ENCODE measurements at places on chromosomes 12 and 14.

DNA sequence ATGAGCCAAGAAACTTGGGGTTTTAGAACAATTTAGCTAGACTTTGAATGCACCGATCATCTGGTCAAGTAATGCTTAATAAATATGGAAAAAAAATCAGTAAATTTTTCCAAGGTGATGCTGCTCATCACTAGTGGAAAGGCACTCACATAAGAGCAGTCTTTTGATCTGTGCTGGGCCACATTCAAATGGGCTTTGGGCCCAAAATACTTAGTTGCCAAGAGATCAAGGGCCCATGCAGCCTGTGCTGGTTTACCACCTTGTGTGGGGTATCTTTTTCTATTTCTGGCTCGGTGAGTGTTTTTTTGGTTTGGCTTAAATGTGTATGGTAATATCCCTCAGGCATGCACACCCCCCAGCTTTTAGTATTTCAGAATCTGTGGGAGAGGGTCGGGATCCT, 943.2 kb downstream of the TMTC2 start:
- no peak for DNase-seq

GRCh38 chr12:130571089-130571488, 145.0 kb downstream of the RIMBP2 start:
- no peak for DNase-seq

DNA sequence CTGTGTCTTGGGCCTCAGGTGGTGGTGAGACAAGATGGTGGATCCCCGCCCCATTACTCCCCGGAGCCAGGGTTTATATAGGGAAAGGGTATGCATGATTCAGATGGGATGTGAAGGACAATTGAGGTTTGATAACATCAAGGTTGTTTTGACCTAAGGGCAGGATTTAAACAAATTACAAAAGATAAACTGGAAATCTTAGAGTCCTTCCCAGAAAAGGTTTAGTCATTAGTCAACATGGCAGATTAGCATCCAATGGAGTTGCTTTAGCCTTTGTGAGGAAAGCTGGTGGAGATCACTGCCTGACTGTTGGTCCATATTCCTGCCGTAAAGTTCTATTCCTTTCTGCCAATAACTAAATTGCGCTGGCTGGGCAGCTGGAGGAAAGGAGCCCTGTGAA, 15.6 kb upstream of the FRMD6 start:
- DNase-seq = no peak

DNA sequence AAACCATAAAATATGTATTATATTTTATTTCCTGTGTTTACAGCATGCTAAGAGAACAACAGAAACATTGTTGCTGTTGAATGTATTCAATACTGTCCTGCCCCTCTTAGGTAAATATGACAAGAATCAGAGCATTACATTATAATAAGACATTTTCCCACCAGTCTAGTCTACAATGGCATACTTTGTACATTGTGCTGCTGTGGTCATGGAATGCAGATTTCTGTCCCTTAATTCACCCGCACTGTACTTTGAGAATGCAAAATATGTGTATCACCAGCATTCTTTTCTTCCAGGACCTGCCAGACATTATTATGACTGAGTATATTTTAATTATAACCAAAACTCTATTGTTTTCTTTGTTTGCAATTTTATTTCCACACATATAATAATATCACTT, 16.5 kb upstream of the OR10AD1 start:
- no peak for DNase-seq

DNA sequence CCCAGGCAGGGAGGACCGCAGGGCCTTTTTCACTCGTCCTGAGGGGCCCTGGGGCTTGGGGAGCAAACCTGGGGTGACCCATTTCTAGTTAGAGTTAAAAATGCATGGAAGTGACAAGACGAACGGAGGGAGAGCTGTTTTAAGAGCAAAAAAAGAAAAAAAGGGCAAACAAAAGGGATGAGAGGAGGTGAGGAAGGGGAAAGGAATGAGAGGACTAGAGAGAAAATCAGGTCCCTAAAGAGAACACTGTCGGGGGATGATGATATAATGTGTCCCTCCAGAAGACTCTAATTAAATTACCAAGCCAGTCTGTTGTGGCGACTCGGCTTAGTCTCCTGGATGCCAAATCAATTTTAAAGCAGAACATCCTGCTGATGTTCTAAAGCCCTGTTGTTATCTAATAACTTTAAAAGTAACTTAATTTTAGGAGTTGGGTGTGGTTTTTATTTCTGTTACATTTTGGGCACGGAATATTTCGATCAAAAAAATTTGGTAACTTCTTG, 1.1 kb downstream of the ANO6 start:
- no peak for DNase-seq

DNA sequence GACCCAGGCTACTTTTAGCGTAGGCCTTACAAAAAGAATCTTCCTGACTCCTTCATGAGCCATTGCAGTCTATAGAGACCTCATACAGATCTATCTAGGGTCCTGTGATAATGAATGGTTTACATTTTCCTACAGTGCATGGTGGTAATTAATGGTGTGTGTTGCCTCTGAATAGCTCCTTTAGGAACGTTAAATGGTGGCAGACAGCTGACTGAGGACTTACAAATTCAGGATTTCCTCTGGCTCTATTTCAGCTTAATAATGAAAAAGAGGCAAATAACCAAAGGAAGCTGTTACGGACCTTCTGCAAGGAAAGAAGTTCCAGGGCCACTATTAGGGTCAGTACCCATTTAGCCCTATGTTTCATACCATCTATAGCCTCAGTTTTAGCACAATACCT, 5.1 kb downstream of the IKBIP start:
- DNase-seq = no peak

GRCh38 chr14:61025251-61026223, 44.5 kb downstream of the SLC38A6 start:
- DNase-seq = no peak

GRCh38 chr14:77738559-77739250, 22.3 kb downstream of the SNW1 start:
- DNase-seq = no peak

DNA sequence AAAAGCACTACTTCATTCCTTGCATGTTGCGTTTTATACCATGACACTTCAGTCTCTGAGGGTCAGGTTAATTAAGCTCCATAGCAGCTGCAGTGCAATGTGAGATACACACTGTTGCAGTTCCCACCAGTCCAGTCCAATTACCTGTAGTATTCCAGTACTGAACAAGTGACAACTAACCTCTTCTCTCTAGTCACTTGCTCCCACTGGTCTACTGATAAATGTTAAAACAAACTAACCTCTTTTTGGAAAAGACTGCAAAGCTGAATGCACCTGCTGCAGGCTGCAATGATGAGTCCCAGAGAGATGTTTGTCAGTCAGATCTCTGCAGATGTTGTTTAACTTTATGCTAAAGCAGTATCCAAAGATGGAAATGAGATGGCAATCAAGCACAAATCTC, 7.9 kb downstream of the NOVA1 start:
- no peak for DNase-seq

- DNase-seq = no peak
These were observed 32.5 kb downstream of the STX2 start for GRCh38 chr12:130806574-130806973.

DNA sequence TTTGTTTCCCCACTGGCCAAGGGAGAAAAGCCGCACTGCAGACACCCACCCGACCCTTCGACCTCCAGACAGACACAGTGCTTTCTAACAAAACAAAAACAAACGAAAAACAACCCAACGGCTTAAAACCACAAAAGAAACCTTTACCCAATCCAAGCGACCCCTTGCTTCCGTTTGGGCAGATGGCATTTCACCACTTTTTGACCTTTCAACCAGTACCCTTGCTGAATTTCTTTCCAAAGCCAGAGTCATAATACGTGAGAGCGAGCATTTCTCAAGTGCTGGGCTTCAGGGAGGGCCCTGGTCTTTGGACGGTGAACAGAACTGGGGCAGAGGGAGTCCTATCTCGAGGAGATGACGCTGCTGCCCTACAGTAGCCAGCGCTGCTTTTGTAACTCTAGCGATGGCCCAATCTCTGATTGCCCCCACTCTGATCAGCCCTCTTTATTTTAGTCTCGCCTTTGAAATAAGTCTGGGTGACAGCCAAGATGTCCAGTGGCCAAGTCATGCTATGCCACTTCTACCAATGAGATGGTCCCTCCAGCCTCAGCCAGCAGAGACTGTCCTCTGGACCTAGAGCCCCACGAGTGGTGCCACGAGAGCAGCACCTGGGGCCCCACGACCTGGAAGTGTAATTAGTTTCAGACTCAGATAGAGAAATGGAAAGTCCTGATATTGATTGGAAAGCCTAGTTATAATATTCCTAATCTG, 21.9 kb upstream of the ADIPOR2 start:
- peak; percentile 75 for DNase-seq

DNA sequence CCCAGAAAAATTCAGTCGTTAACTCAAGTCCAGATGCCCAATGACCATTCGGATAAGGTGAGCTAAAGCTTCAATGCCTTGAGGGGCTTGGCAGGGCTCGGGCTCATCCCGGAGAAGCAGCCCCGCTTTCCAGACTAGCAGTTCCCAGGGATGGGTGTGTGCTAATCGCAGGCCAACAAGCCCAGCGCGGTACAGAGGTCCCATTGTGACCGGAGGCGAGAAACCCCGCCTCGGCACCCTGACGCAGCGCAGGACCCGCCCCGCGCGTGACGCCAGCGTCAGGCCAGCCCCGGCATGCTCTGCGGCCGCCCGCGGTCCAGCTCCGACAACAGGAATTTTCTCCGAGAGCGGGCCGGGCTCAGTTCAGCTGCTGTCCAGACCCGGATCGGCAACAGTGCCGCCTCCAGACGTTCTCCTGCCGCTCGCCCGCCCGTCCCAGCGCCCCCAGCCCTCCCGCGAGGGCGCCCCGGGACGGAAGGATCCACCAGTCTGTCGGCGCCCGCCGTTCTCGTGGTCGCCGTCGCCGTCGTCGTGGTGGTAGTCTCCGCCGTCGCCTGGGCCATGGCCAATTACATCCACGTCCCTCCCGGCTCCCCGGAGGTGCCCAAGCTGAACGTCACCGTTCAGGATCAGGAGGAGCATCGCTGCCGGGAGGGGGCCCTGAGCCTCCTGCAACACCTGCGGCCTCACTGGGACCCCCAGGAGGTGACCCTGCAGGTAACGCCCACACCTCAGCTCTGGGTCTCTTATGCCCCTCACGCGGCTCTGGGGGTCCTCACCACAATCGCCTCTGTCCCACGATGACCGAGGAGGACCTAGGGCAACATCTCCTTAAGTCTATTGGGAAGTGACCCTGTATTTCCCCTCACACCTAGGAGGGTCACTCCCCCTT, at the start of gene ETNK1:
TSS of gene ETNK1 (plus strand) at position 302 of the 892 bp plus-strand sequence. CDS start at position 562, 260 bp downstream.
- peak; percentile 97 for DNase-seq

DNA sequence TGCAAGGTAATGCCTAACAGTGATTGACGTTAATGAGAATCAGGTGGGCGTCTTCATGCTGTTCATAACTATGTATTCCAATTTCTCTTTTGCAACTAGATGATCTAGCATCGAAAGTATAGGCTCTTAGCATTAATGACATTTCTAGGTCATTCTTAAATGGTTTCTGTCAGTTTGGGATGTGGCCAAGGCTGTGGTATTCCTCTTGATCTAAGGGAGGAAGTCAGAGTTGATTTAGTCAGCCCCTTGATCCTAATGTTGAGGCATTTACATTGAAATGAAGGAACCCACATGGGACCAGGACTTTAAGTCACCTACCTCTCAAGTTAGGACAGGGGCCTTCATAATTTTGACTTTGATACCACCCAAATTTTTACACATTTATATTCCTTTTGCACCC, 448.1 kb downstream of the NPAS3 start:
- no peak for DNase-seq

GRCh38 chr14:99772371-99773283, 20.6 kb upstream of the EML1 start:
- no peak for DNase-seq

All from lower lobe of right lung (tissue), 2 donors.